Activated T-cell treated with anti-CD3 and anti-CD28 coated beads, Interleukin-2, amount 50 U/mL, for 72 hours (primary cell): ENCODE measurements at places on chromosomes 5 and 9.

DNA sequence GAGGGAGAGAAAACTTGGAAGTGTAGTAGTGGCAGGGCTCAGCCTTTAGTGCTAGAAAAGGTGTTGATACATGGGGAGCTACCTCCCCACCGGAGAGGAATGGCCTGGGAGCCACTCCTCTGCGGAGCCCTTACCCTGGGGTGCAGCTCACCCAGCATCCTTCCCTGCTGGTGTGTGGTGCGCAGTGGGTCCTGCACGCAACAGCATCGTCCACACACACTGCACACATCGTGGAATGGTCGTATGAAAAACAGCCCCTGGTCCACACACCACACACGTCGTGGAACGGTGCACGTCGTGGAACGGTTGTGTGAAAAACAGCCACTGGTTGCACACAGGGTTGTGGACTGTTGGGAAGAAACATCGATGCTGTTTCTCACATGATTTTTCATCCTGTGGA lies 16.1 kb upstream of the AHRR start:
- no peak for DNase-seq

GRCh38 chr5:10111571-10111970 lies 138.1 kb downstream of the ATPSCKMT start:
- DNase-seq, result no peak

DNA sequence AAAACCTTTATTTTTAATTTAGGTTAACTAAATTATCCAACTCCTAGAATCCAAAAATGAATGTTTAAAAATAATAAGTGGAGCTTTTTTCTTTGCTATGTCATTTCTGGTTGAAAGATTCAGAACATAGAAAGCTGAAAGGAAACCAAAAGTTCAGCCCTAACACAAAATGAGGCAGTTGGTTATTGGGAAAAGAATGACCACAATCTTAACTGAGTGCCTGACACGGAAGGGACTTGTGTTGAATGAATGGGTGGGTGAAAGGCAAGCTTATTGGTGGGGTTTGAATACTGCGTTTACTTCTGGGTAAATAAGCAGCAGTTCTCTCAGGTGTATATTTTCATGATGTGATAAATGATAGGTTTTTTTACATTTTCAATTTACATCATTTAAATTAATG lies 243.5 kb downstream of the IRX1 start:
- DNase-seq, result no peak

- DNase-seq, result no peak
These were observed 32.8 kb upstream of the PUM3 start for GRCh38 chr9:2876726-2877125.

DNA sequence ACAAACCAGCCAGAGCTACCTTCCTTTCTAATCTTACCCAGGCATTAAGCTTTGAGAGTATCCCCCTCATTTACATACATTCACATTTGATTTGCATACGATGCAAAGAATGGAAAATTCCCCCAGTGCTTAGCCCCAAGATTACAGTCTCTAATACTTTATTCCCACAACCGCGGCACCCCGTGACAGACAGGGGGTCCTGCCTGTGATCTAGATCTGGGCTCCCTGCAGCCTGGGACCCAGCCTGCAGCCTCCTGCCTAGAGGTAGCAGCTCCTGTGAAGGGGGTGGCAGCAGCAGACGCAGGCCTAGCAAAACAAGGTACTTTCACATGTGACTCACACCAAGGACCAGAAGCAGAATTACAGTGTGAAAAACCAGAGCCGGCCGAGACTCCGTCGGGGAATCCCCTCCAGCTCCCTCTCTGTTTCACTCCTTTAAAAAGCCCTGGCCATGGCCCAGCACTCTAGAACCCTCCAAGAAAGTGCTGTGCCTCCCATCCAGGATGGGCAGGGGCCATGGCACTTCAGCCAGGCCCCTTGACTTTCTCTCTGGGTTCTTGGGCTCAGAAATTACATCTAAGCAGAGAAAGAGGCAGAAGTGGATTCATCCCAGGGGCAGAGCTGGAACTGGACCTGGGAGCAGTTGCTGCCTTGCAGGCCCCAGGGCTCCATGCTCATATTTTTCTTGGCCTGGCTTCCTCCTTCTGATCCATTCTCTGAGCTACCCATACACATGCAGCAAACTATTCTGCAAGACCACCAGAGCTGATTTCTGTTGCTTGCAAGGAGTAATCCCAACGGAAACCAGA lies 14.0 kb upstream of the TCF7 start:
- DNase-seq, result peak; percentile 86

DNA sequence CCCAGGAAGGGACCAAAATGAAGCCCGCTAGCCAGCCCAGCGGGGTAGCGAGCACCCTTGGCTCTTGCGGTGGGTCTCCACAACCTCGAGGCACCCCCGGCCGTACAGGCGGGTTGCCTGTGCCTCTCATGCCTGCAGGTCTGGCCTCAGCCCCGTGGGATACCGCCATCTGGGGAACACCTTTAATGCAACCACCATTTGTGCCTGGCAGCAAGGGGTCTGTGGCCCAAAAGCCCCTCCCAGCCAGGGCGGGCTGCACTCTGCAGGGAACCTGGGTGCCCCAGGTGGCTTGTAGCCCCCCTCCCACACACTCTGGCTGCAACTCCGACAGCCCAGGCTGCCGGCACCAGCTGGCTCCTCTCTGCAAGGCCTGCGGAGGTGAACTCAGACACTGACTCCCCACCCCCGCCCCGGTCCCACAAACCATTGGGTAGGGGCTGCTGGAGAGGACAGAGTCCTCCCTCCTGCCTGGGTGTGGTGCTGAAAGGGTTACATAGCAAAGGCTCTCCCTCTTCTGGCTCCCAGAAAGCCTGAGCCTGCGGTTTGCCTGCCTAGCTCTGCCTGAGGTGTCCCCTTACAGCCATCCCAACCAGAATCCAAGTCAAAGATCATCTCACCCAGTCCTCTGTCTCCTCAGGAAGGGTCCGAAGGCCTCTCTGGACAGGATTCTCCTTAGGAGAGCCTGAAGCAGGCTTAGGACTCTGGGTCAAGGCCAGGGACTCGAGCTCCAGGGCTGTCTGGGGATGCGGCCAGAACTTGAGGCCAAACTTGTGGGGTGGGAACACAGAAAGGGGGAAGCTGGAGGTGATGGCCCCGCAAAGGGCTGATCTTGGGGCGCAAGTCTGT lies 109.4 kb downstream of the PSD2 start:
- DNase-seq, result no peak

- DNase-seq, result no peak
These were observed 266.1 kb downstream of the GRIA1 start for GRCh38 chr5:153756540-153756939.

GRCh38 chr9:4102078-4102477 lies 197.8 kb downstream of the GLIS3 start:
- no peak for DNase-seq

GRCh38 chr5:138552657-138553056 lies 9.6 kb upstream of the ETF1 start:
- no peak for DNase-seq

GRCh38 chr5:15487228-15487627 lies 12.8 kb upstream of the FBXL7 start:
- DNase-seq, result no peak

GRCh38 chr5:39721394-39721793 lies 296.6 kb upstream of the DAB2 start:
- no peak for DNase-seq

GRCh38 chr5:61177716-61178115 lies 15.4 kb upstream of the SMIM15 start:
- no peak for DNase-seq
